ENCODE measurements at places on chromosomes 2 and 18.

DNA sequence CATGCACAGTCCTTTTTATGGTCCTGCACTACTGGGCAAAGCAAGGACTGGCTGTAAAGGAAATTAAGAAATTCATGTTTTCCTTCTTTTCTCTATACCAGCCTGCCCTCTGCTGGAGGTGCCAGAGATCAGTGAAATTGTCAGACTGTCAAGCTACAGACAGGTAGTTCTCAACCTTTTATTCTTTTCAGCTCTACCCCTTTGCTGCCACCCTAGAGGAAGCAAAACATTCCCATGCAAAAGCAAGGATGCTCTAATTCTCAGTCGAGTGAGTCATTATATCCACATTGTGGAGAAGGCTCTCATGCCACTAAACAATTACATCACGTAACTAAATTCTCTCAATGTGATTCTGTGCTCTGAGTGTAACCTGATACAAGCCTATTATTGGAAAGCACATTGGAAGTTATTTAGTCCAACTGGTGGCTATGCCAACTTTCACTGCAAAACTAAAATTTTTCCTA is 25.0 kb upstream of the RAPGEF4 start:
- DNase-seq = peak; percentile 16

DNA sequence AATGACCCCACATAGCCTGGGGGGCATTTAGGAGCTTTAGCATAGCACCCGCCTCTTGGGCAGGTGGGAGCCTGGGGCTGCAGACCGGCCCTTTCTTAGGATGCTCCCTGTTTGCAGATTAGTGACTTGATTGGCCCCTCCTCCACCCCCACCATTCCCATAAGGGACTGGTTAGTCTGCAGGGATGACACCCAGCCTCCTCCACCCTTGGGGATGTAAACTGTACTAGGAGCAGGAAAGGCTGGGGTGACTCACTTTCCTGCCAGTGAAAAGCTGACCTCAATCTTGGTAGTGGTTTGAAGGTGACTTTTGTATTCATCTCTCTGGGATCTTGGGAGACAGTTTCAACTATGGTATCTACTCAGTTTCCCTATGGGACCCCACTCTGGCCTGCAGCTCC is 24.2 kb downstream of the CTIF start:
- no peak for DNase-seq

DNA sequence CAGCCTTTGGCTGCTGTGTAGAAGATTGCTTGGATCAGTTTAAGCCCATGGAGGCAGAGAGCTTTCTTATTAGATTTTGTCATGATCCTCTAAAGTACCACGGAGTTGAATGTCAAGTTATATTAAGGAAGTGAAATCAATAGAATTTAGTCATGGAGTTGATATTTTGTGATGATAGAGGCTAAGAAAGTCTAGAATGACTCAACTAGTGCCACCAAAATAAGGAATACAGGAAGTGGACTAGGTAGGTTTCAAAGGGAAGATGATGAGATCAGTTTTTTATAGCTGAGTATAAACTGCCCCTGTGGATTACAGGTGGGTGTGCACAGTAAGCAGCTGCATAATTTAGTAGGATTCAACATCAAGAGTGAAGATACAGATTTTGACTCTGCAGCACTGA is 25.2 kb downstream of the FBXO36 start:
- no peak for DNase-seq

DNA sequence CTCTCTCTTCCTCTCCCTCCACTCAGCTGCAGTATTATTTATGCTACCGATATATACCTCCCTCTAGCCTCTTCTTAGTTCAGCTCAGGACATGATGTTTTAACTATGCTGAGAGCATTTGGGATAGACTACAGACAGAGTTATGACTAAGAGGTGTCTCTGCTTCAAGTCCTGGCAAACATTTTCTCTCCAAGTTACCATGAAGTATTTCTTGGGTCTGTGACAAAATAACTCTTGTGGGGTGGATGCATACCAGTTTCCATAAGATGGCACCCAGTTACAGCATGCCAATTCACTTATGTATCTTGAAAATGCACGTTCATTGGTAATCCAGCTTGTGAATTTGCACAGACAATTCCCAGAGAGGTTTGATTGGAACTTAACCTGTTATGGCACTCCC is 737.6 kb downstream of the SLC4A3 start:
- no peak for DNase-seq

- no peak for DNase-seq
Measured at GRCh38 chr18:64134044-64134747, 14.7 kb downstream of the LINC00305 start.

DNA sequence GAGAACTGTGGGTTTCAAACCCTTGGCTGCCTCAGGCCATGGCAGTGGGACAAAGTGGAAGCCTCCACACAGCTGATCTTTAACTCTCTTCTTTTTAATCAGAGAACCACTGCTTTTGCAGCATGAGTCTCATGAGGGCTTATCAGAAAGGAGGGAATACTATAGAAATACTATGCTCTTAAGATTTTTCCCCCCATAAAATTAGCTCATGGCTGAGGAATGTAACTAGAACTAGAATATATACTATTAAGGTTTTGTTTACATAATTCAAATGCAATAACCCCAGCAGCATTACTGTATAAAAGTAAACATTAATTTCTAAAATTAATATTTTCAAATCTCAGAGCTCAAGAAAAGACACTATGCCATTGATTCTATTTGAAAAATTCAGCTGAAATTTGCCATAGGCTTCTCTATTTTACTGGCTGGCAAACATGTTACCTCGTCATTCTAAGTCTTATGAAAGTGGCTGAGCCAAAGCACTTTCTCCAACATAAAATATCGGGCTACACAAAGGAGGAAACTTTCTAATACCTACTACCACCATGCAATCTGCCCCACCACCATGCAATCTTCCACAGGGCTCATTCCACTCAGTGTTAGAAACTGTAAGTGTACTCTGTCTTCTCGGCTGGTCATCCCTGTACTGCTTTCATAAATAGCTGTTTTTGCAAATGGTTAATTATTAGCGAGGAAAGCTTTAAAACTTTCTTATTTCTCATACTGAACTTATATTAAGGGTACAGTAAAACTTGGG is 42.5 kb downstream of the WDR35 start:
- DNase-seq = no peak

- no peak for DNase-seq
Measured at GRCh38 chr2:150587547-150588505, 100.4 kb upstream of the RND3 start.

- no peak for DNase-seq
Measured at GRCh38 chr2:159064446-159065301, 96.2 kb downstream of the TANC1 start.

GRCh38 chr2:184394642-184395041 is 203.7 kb upstream of the ZNF804A start:
- DNase-seq = no peak

GRCh38 chr2:47052847-47053246 is 102.3 kb downstream of the STPG4 start:
- DNase-seq = no peak

GRCh38 chr2:141280037-141280436 is 850.8 kb downstream of the LRP1B start:
- no peak for DNase-seq

DNA sequence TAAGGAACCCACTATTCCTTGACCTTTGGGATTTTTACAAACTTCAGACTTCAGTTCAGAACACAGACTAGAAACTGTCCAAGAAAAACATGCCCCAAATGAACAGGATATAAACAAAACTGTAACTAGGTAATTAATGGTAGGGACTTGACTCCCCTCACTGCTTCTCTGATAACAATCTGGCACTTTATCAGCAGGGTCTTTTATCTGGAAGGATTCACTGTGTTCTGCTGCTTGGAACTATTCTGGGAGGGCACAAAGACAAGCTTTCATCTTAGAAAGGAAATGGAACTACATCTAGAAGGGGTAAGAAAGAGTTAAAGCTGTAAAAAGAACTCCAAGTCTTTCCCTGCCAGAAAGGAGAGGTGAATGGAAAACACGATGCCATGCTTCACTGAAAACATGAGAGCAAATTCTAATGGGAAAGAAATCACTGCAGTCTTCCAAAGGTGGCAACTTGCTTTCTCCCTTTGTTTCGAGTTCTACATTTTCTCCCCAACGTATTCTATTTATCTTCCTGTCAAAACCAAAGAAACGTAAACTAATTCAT is 181.2 kb downstream of the THADA start:
- DNase-seq = no peak

GRCh38 chr2:196337208-196337953 is 166.0 kb upstream of the STK17B start:
- DNase-seq = no peak

DNA sequence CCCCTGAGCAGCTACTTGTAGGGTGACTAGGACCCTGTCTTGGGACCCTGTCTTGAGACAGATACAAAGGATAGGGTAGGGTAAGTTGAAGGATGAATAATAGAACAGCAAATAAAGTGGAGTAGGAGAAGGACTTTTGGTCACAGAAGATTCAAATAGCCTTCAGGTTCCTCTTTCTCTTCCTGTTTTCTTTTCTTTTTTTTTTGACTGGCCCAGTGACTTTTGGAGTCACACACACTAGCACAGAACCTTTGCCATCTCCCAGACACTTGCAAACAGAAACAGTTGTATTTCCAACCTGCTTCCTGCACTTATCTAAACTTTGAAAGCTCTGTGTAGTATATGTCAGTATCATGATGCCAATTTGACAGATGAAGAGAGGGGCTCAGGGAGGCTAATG is 108.2 kb downstream of the TDRD15 start:
- DNase-seq = no peak

- no peak for DNase-seq
Measured at GRCh38 chr2:117553448-117553847, 261.0 kb upstream of the DDX18 start.

DNA sequence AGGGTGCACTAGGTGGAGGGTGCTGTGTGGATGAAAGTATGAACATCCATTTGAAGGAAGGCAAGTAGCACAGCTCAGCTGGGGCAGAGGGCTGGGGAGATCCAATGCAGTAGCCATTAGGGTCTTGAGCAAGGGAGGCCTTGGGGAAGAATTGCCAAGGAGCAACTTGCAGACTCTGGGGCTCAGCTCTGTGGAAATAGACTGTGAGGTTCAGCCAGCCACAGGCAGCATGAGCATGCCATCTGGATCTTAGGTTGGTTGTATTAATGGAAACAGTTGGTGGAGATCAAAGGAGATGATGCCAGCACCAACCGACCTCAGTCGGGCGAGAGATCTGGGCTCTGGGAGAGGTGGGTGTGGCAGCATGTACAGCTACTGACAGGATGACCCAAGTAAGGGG is 5.6 kb downstream of the ZAP70 start:
- DNase-seq = no peak

- no peak for DNase-seq
Measured at GRCh38 chr18:23137788-23138216, 2.5 kb downstream of the CABLES1 start.

- no peak for DNase-seq
Measured at GRCh38 chr18:79405019-79405780, 9.5 kb downstream of the NFATC1 start.

DNA sequence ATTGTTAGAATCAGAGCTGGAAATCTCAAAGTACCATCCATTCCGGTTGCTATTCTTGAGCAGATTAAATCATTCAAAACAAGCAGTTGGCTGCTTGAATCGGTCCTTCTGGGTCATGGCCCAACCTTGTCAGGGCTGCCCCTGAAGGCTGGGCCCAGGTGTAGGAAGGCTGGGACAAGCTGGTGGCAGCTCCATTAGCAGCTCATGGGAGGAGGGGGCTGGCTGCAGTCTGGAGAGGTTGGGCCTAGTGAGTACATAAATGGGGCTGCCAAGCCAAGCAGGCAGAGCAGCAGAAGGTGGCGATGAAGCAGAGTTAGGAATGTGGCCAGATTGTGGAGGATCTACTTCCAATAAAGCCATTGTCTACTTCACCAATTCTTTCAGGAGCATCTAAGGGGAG is 81.4 kb downstream of the ADCYAP1 start:
- no peak for DNase-seq

DNA sequence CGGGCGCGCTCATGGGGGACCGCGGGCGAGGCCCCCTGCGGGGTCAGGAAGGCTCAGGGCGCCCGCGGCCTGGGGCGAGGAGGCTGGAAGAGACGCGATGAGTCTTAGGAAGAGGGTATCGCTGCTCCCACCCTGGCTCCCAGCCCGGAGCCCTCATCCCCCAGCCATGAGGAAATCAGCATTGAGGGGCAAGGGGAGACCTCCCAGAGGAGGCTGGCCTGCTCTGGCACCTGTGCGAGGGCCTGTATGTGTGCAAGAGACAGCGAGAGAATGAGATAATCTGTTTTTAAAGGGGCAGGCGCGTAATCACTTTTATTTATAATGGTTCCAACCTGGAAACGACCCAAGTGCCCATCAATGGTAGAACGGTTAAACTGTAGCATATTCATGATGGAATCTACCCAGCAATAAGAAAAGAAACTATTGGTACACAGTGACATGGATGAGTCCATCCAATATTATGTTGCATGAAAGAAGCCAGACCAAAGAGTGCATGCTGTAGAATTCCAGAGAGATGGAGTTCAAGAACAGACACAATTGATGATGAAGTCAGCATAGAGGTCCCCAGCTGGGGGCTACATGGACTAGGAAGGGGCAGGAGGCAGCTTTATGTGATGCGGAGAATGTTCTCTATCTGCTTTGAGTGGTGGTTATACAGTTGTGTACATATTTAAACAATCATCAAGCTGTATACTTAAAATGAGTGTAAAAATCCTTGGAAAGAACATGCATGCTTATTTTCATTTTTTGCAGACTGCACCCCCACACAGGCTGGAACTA is 14.4 kb downstream of the FBXO41 start:
- DNase-seq = no peak

DNA sequence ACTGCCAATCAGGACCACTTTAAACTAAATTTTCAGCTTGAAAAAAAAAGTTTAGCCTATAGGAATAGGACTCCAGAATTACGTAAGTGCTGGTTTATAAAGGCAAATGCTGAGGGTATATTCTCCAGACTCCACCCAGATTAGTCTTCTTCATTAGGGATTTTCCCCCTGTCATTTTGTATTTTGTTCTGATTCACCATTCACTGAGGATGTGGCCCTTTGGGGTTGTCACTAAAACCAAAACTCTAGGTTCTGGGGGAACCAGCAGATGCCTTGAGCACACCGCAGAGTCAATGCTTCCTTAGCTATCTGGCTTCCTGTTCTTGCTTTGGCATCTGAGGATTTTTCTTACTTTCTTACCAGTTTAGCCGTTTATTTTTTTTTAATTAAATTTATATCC is 10.5 kb downstream of the SCYGR4 start:
- no peak for DNase-seq

- DNase-seq = no peak
Measured at GRCh38 chr2:30201990-30202389, 29.3 kb upstream of the LBH start.

- no peak for DNase-seq
Measured at GRCh38 chr2:239778861-239779558, 246.1 kb downstream of the NDUFA10 start.

DNA sequence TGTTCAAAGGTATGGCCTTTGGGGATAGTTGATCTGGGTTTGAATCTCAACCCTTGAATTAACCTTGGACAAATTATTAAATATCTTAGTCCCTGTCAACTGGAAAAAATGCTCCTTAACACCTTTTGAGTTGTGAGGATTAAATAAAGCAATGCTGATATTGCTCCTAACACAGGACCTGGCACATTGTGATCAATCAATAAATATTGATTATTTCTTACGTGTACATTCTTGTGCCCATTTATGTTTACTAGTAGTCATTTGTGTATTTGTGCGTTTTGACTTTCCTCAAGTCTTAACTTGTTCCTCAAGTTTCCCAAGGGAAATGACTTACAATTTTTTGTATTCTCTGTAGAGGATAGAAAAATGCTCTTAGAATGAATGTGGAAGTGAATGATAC is 19.6 kb upstream of the FIGN start:
- no peak for DNase-seq
